NCI-H1930 (cell line): ENCODE measurements at places on chromosomes 1 and 21.
A peak's percentile ranks its signal among the peaks of the same experiment; 100 is the strongest.

DNA sequence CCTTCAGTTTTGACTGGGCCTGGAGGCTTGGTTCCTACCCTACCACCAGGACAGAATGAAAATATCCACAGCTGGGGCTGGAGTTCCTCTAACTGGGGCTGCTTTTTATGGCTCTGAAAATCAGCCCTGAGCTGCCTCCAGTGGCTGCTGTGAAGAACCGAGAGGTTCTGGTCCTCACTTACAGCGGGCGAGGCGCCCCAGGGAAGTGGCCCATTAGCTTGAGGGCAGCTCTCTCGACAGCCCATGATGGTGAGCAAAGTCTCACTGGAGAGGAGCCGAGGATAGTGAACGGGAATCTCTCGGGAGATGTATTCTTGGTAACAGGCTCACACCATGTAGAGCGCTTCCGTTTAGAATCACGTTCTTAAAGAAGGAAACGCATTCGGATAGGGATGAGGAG, 459.7 kb downstream of the KIF26B start:
- no peak for DNase-seq

DNA sequence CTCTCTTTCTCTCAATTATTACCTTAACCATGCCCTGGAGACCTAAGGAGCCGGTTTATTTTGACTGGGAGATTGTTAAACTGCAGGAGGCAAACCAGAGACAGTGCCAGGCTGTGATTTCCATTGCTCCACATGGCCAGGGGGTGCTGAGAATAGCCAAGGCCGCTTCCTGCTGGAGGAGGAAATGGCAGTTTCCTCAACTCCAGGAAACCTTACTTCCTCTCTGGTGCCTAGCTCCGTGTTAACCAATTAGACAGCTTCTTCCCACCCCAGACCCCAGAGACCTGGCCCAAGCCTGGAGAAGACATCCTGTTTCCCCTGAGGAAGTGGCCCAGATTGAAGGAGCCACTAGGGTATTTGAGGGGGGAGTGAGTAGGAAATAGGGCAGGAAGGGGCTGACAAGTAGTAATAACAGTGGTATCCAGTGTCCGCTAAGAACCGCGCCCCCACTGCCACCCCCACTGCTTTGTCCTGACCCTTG, 161.2 kb downstream of the PLPP3 start:
- no peak for DNase-seq

DNA sequence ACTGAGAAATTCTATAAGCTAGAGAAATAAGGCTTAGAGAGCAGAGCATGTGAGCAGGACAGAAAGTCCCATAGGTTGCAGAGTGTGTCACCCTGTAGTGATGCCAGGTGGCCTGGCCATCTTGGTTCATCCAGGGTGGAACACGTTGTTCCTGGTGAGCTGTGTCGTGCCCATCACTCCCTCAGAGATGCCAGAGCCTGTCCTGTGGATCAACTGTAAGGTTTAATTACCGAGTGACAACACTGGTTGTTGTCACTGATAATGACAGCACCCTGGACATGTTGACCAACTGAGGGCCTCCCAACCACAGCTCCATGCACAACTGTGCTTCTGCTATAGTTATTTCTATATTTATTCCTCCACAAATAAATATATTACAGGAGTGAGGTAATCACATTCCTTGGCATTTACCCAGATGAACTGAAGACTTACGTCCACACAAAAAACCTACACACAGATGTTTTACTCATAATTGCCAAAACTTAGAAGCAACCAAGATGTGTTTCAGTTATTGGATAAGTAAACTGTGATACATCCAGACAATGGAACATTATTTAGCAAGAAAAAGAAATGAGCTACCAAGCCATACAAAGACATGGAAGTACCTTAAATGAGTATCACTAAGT, 6.2 kb downstream of the C1orf198 start:
- DNase-seq = no peak

DNA sequence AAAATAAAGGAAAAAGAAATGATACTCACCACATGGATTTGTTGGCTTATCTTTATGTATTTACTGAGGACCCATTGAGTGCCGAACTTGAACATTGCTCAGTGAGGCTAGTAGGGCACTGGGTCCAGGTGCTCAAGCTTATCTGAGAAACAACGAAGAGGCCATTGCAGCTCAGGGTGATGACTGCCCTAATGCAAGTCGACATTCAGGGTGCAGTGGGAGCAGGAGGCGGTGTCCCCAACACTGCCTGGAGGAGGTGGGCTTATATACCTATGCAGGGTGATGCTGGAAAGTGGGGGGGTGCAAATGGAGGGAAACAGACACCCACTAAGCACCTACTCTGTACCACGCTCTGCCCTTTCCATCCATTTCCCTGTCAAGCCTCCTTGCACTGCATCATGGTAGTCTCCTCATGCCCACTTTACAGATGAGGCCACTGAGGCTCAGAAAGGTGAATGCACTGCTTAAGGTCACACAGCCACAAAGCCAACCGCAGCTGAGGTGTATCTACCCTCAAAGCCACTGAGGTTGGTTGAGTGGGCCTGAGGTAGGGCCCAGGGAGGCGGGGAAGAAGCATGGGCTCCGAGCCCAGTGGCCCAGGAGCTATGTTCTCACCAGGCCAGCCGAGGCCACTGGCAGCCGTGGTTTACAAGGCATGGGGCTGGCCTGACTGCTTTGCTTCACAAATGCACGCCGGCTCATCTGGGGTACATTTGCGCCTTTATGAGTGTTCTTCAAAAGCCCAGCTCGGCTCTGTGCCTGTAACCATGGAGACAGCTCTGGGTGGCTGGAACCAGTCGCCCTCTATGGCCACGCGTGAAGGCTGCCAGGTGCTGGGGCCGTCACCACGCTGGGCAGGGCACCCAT, 103.8 kb downstream of the EPHB2 start:
- no peak for DNase-seq

DNA sequence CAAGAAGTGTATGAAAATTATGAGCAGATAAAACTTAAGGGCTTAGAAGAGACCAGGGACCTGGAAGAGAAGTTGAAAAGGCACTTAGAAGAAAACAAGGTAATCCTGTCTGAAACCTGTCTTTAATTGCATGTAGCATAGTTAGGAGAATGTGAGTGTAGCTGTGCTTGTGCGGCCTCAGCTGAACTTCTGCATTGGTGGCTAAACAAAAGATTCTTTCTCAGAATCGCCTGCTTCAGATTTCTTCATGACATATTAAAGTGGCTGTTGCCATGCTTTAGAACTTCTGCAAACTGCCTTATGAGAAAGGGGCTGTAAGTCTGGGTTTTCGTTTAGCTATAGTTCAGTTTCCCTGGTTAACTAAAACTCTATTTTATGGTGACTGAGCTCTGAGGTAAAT, 94.5 kb downstream of the VPS26C start:
- DNase-seq = no peak

DNA sequence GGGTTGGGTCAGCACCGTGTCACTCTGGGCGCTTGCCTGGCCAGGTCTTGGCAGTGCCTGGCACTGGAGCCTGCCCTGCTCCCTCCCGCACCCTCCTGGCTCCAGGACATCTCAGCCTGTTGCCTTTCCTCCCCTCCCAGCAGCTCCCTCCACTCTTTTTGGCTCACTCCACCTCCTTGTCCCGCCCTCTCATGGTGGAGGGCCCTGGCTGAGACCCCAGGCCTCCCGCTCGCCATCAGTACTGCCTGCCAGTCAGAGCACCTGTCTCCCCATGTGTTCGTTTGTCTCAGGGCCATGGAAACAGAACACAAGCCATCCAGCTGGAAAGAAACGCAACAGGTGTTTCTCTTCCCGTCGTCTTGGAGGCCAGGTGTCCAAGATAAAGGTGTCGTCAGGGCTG, 61.0 kb downstream of the B3GALT5 start:
- no peak for DNase-seq

DNA sequence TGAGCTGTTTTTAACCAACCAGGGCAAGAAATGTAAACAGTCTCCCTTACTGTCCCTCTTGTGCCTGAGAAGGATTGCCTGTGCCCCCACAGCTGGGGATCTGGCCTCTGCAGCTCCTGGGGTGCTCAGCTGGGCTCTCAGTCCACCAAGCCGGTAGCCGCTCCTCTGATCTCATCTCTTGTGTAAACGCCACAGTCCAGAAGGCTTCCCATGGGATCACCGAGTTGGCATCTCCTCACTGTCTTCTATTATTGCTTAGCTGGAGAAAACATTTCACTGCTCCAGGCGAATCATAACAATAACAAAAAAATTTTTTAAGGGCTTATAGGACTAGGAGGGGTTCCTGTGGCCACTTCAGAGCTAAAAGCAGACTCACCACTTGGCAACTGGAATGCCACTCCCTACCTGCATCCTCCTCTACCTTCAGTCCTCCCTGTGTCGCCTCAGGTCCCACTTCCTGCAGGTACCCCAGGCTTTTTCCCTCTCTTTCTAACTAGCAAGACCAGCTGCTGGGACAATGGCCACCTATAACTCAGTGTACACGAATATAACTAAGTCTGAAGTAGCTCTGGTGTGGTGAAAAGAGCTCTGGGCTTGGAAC, 75.8 kb downstream of the ATP1A1 start:
- DNase-seq = no peak

DNA sequence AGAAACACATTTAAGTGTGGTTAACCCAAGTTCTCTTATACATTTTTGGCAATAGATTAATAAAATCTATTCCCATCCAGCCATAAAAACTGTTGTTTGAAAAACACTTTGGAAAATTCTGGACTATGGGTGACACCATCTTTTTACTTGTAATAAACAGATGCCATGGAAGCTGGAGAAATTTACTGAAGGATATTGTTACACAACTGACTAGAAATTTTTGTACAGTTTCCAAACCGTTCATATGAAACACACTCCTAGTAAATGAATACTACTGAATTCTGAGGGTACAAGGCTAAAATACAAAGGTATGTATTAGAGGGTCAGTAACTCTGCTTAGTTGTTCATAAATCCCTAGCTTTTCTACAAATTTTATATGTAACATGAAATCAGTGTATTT, 48.7 kb downstream of the TRIM33 start:
- no peak for DNase-seq

- DNase-seq = peak; percentile 11
These were observed 836.1 kb upstream of the ADAMTS5 start for GRCh38 chr21:27802816-27803475.

GRCh38 chr1:71296551-71297134, 215.8 kb upstream of the ZRANB2 start:
- DNase-seq = no peak

DNA sequence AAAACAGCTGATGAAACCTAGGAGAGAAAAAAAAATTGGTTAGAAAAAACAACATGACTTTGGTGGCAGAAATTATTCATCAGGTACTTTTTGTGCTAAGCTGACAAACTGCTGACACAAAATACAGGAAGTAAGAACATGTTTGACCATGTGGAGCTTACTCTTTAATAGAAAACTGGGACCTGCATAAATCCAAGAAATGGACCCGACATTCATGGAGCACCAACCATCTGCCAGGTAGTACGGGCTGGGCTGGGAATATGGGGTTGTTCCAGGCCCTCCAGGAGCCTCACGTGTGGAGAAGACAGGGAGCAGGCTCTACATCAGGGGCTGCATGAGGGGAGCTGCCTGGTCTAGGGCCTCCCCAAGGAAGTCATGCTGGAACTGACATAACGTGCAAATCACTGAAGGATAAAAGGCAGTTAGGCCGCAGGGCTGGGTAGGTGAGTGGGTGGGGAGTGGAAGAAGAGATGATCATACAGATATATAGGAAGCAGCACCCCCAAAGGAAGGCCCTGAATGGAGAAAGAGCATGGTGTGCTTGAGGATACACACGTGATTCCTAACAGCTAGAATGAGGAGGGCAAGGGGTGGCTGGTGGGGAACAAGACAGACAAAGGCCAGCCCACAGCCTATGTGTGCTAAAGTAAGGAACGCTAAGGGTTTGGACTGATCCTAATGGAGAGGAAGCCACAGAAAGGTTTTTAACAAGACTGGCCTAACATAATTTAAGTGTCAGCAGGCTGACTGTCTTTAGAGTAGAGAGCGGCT, 26.1 kb downstream of the CD58 start:
- DNase-seq = no peak
